ENCODE measurements at places on chromosomes 13 and 19.

GRCh38 chr13:106911627-106912026, 343.7 kb upstream of the ARGLU1 start:
- DNase-seq = no peak

GRCh38 chr19:30865511-30865910, 483.7 kb downstream of the TSHZ3 start:
- no peak for DNase-seq

DNA sequence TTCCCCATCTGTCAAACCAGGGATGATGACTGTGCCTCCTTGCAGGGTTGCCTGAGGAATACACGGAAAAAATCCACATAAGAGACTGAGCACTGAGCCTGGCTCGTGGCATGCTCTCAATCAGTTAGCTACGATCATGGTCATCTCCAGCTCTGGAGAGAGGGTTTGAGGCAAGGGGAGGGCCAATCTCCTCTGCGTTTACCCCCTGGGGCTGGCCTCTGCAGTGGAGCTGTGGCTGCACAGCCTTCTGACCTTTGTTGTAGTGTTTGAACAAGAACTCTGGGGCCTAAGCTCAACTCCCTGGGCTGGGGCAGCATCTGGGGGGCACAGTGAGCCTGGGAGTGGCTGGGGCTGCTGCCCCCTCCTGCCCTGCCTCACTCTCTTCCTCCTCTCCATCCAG, 5.9 kb downstream of the LRRC4B start:
- DNase-seq = no peak

- no peak for DNase-seq
These were observed 345.0 kb downstream of the NDFIP2 start for GRCh38 chr13:79825959-79826358.

- no peak for DNase-seq
These were observed 61.4 kb upstream of the TEX29 start for GRCh38 chr13:111259058-111259457.

DNA sequence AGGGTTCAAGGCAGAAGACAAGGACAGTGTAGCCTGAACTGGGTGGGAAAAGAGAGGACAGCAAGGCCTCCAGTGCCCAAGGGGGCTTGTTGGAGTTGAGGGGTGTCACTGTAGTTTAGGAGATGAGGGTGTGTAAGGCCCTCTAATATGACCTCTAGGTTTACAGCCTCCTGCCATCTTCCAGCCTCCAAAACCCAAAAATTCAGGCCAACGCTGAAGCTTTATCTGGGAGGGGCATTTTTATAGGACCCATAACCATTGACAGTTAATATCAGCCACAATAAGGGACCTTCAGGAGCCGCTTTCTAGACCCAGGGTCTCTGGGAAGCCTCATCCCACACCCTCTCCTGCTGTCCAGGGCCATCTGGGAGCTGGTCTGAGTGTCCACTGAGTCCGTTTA, 2.8 kb downstream of the KLF1 start:
- no peak for DNase-seq

DNA sequence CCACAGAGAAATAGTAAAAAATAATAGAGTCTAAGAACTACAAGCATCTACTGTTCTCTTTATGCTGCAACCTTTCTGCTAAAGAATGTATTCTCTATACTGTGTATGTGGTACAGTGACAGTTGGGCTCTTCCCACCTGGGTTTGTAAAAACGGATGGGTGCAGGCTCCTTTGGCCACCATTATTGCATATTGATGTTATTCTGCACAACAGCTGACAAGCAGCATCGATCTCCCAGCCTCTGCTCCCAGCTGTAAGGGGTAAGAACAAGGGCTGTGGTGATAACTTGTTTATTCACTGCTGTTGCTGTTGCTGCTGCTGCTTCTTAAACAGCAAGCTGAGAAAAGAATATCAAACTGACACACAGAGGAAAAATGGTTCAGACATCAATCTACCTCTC, 56.1 kb downstream of the KCNRG start:
- DNase-seq = no peak

Data from head of caudate nucleus (tissue), 42 donors.